ENCODE measurements at places on chromosomes 1 and 21. TPM values are rescaled to one million over a fixed set of nuclear protein-coding genes. Genes with fewer than 3 reads are reported as not detected.

The LPAR3 gene
- polyA plus RNA-seq = not detected

- no peak for DNase-seq
Observed at GRCh38 chr1:19405761-19406487, 79.4 kb downstream of the CAPZB start.

DNA sequence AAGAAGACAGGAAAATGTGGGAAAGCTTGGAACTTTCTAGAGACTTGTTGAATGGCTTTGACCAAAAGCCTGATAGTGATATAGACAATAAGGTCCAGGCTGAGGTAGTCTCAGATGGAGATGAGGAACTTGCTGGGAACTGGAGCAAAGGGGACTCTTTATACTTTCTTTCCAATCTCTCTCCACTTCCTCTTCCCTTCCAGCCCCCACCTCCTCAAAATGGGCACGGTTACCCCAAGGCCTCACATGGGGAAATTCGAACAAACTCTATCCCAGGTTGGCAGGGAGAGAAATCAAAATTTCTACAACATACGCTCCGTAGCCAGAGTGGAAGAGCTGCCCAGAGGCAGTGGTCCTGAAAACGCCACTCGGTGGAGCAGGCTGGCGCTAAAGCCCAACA is 15.2 kb downstream of the PPT1 start:
- no peak for DNase-seq

DNA sequence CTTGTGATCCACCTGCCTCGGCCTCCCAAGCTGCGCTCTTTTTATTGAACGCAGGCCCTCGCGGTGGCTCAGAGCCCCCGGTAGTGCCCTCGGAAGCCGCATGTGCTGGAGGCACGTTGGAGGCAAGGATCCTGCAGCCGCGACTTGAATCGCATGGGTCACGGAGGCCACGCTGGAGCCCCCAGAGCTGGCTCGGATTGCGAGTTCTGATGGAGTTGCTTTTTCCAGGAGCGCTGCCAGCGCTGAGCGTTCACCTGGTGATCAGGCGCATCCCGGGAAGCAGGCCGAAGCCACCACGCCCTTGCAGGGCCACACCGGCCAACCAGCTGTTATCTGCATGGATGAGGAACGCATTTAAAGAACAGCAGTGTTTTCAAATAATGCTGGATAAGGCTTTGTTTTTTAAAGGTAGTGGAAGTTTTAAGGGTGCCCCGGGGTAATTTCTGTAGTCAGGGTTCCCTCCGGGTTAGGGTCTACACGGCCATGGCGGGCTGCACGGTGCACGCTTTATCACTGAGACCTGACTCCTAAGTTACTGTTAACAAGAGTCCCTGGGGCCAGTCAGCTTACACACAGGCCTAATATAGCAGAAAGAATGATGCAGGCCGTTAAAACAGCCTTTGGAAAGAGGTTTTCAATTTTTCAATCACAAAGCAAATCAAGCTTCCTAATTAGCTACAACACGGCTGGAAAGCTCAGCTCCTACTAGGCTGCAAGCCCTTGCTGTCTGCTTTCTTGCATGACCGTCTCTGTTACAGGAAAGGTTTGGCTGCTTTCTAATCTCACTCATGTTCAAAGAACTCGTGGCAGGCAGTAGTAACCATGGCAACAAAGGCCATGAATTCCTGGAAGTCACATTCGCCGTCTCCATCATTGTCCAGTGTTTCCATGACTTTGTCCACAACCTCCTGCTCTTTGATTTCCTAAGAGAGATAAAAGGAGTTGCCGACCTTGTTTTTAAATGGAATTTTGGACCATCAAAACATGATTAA is 6.0 kb downstream of the S100B start:
- no peak for DNase-seq

DNA sequence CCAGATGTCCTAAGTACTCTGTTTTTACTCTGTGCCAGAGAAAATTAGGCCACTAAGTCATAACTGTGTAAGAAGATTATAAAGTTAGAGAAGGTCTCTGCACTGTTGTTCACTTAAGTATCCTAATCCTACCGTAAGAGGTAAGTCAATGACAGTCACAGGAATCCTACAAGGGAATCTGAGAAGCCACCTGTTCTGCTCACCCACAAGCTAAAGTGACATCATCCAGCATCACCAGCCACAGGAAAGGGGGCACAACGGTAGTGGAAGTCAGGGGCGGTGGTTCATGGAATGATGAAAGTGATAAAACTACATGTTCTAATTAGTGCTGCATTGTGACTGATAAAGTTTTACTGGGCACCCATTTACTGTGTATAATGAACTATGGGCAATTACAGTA is 92.7 kb downstream of the PLD5 start:
- DNase-seq = no peak

GRCh38 chr1:205335692-205336091 is 14.1 kb upstream of the NUAK2 start:
- DNase-seq = no peak

GRCh38 chr1:182381962-182382819 is 9.4 kb downstream of the GLUL start:
- DNase-seq = no peak

- DNase-seq = no peak
Observed at GRCh38 chr1:21066356-21067012, 110.2 kb downstream of the EIF4G3 start.

DNA sequence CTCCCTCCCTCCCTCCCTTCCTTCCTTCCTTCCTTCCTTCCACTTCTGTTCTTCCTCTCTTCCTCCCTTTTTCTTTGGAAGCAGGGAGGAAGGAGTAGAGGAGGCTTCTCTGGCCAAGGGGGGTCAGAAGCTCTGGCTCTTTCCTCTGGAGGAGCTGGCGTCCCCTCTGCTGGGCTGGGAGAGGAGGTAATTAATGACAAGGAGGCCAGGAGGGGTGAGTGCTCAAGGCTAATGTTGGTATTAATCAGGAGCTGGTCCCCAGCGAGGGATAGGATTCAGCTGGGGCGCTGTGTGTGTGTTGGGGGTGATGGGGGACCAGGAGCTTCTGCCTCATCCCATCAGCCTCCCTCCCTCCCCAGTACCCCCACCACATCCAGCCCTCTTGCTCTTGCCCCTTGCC is 6.2 kb upstream of the PEAR1 start:
- no peak for DNase-seq

- DNase-seq = no peak
Observed at GRCh38 chr1:92486251-92487077, at the start of gene GFI1. GFI1 (minus strand) TSS chr1:92486925; CDS start chr1:92483487, 3,438 bp downstream.

The PTGFR gene
- polyA plus RNA-seq = not detected

The PSEN2 gene
- 8.2 TPM for polyA plus RNA-seq

The IL22RA1 gene
- not detected for polyA plus RNA-seq

- DNase-seq = no peak
Observed at GRCh38 chr1:100578201-100578600, 40.3 kb downstream of the GPR88 start.

The SPATA17 gene
- 0.10 TPM for polyA plus RNA-seq

The TCP10L gene
- polyA plus RNA-seq = 0.16 TPM

GRCh38 chr21:42465008-42465802 is 30.8 kb downstream of the RSPH1 start:
- peak; percentile 76 for DNase-seq

- DNase-seq = no peak
Observed at GRCh38 chr21:40433538-40433937, 413.4 kb downstream of the DSCAM start.

GRCh38 chr1:156110252-156110651 is 4.3 kb upstream of the LMNA start:
- no peak for DNase-seq

DNA sequence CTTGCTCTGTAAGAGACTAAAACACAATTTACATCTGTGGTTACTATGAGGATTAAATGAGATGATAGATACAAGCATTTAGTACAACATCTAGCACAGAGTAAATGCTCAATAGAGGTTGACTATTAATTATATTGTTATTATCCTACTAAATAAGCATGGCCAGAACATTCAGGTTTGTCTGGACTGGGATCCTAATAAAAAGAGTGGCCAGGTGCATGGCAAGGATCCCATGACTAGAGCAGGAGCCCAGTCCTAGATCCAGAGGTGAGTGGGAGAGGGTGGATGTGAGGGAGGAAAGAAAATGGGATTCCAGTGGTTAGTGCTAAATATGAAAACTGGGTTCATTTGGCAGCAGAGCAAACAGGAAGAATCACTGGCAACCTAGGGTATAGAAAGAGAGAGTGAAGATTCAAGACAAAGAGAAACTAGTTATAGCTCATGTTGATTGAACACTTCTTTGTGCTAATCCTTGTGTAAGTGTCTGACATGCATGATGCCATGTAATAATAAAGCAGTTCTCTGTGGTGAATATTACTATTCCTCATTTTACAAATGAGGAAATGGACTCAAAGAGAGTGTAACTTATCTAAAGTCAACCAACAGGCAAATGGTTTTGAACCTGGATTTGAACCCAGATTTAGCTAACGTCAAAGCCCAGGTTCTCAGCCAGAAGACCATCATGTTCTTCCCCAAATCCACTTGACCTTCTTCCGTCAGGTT is 71.1 kb upstream of the FGGY start:
- DNase-seq = no peak

DNA sequence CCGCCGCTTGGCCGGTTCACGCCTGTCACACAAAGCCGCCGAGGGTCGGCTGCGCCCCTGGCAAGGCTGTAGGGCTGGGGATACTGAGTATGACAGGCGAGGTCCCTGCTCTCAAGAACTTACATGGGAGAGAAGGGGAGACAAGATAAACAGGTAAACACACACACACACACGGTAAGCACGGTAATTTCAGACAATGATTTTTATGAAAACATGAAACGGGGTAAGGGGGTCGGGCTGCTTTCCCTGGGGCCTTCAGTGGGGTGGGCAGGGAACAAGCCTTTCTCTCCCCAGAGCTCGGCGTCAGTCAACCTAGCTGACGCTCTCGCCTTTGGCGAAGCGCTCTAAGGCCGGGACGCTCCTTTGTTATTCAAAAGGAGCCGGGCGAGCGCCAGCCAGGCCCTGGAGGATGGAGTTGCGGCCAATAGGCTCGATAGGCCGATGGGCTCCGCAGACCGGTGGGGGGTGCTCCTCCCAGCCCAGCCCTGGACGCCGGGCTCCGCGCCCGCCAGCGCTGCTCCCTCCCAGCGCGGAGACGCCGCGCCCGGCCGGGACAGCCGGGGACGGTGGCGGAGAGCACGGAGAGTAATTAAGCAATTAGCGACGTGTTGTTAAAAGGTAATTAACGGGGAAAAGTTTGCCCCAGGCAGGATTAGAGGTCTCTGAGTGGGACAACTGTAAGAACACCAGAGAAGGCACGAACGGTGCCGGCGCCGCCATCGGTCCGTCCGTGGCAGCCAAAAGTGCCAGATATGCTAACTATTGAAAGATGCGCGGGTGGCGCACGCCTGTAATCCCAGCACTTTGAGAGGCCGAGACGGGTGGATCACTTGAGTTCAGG is 950 bp upstream of the INKA2 start:
- no peak for DNase-seq

DNA sequence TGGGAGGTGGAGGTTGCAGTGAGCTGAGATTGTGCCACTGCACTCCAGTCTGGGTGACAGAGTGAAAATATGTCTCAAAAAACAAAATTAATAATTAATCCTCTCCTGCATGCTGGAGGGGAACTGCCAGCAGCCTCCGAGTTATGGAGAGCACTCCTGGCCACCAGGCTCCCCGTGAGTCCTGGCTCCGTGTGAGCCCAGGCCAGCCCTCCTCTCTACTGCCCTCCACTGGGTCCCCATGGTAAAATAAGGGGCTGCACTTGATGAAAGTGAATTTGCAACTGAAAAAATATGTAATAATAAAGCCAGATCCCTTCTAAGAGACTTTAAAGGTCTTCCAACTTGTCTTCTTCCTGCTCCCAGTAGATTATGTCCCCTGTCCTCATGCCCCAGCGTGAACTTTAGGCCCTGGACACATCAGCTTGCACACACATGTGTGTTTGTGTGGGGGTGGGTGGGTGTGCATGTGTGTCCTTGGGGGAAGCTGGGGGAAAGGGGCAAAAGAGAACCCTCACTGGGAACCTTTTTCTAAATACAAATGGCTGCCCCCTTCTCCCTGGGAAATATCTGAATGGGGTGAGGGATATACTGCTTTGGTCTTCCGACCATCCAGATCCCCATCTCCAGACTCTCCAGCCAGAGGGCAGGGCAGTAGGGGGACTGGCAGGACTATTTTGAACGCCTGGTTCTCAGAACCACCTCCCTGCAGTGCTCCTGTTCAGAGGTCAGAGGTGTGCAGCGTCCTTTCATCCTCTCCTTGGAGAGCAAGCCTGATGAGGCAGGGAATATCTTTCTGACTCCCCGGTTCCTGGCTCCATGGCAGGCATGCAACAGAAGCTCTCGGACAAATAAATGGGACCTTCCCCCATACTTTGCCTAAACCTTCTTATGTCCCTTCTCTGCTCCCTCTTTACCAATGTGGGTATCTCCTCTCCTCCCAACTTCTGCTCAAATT is 26.2 kb downstream of the NEK2 start:
- no peak for DNase-seq

DNA sequence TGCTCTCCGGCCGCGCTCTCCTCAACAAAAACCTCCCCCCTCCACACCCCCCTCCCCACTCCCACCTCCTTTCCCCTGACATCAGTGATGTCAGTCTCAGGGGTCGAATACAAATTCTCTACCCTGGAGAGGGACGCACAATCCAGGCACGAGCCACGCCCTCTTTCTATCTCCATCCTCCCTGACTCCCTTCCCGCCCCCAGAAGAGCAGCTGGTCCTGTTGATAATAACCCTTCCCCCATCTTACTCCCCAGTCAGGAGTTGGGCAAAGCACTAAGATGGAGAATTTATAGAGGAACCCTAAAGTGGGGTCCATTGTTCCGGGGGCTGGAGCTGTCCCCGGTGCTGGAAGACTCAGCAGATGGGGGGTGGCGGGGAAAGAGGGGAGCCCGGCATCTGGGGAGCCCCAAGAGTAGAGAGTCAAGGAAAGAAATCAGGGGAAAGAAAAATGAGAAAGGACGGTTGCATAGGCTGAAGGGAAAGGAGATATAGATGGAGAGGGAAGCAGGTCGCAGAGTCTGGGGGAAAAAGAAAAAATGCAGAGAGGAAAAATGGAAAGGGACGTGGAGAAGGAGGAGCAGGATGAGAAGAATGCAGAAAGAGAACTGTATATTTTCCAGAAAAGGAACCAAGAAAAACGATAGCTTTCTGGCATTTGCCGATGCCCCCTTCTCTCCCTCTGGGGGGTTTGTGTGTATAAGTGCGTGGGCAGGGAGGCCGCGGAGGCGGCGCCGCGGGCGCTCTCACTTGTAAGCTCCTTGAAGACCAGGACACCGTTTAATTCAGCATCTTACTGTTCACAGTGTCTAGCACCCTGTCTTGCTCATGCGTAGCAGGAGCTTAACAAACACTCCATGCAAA is at the start of gene CELF3:
CELF3 (minus strand) TSS at position 33 of the 861 bp plus-strand sequence. CDS start 783 bp downstream, outside the sequence.
- no peak for DNase-seq

DNA sequence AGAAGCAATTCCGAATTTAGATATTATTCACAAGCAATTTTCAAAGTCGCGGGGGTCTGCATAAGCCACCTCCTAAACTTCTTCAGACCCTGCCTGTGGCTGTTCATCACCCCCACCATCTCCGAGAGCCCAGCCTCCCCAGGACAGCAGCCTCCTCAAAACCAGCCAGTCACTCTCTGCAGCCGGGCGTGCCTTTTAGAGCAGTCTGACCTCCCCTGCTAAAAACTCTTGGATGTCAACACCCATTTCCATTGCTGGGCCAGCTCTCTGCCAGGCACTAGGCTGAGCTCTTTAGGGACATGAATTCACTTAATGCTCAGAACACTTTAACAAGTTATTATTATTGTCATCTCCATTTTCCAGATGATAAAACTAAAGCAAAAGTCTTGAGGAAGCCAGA is 11.7 kb downstream of the ADPRS start:
- no peak for DNase-seq

Measured in GM12878 (cell line).